CD4-positive, alpha-beta T cell treated with Interleukin-2 at 100 ng/mL for 4 hours (primary cell): ENCODE measurements at places on chromosomes 4 and X.

DNA sequence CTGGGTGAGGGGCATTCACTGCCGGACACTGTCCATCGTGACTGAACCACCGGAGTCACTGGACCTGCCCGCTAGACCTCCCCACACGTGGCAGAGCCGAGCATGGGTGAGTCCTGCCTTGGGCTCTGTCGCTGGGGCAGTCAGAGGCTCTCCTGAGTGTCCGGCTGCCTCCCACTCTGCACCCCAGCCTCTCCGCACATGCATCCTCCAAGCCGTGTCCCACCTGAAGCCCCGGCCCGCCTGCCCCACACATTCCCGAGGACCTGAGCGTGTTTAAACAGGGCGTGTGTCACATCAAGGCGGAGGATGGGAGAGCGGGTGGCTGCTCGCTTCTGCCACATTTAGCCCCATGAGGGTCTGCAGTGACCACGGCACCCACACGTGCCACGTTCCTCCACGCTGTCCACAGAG lies 4.7 kb downstream of the CPLX1 start:
- no peak for DNase-seq

GRCh38 chrX:22652596-22652995 lies 347.2 kb upstream of the DDX53 start:
- no peak for DNase-seq

DNA sequence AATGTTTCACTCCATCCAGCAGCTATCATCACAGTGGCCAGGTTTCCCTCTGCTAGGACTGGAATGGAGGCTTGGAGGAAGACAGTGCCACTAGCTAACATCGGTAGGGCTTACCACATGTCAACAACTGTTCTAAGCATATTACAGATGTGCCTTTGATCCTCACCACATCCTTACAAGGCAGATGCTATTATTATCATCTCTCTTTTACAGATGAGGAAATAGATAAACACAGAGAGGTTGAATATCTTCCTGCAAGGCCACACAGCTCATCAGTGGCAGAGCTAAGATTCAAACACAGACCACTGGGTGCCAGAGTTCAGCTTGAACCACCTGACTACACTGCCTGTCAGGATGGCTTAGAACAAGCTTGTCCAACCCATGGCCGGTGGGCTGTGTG lies 47.4 kb downstream of the MAMLD1 start:
- DNase-seq, result peak; percentile 29

DNA sequence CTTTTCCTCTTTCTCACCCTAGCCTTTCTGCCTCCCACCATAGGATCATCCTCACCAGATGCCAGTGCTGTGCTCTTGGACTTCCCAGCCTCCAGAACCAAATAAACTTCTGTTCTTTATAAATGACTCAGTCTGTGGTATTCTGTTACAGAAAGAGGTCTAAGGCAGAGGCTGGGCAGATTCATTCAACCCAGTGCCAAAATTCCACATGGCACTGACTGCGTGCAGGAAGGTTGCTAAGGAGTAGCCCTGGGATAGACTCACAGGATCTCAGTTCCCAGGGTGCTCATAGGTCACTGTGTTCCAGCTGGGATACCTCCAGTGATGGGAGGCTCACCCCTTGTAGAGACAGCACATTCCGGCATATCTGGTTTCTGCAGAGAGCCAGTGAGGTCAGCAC lies 22.0 kb downstream of the SORCS2 start:
- DNase-seq, result no peak

GRCh38 chr4:47907089-47907646 lies 7.2 kb downstream of the NFXL1 start:
- DNase-seq, result no peak

GRCh38 chrX:151754047-151754429 lies 19.5 kb downstream of the CNGA2 start:
- DNase-seq, result no peak

GRCh38 chr4:15794905-15795304 lies 16.8 kb downstream of the CD38 start:
- DNase-seq, result no peak

- DNase-seq, result no peak
Observed at GRCh38 chr4:72194453-72194852, 162.7 kb downstream of the NPFFR2 start.

GRCh38 chr4:88442689-88443191 lies 14.2 kb upstream of the HERC5 start:
- DNase-seq, result no peak

DNA sequence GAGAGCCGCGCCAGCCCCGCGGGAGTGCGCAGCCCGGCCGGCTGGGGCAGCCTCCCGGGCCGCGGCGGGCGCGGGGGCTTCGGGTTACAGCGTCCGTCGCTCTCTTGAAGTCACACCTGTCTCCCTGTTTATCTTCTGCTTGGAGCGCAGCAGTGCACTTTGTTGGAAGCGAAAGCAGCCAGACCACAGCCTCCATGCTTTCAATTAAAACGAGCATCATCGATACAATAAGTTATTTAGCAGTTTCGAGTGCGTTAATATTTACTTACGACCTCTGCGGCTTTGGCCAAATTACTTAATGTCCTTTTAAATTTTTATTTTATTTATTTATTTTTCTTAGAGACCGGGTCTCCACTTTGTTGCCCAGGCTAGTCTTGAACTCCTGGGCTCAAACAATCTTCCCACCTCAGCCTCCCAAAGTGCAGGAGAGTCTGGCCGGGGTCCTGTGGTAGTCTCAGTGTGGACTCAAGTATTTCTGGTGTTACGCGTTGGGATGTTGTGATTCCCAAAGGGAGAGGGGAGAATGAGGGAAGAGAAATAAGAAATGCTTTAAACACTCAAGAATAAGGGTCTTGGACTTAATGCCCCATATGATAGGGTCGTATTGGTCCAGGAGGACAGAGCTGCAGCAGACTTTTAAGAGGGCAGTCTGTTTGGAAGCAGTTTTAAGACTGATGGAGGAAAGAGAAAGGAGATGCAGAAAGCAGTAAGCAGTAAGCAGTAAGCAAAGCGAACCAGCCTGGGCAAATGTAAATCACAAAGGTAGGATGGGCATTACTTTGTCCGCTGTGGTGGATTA lies 504 bp upstream of the PDLIM3 start:
- no peak for DNase-seq

GRCh38 chr4:5815641-5816040 lies 77.2 kb downstream of the CRMP1 start:
- DNase-seq, result no peak

DNA sequence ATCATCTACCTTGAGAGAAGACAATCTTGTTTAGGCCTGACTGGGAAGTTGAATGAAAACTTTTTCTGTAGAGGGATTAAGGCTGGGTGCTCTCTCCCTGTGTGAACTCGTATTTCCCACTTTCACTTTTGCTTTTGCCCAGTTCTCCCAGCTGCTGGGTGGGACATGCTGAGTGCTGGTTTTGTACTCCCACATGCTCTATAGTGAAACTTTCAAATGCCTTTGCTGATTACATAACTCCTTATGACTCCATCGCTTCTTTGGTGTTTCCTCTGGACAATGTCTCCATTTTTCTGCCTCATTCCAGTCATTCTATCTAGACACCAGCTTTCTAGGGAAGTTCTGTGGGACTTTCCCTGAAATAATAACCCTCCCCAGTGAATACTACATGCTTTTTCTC lies 100.5 kb downstream of the CLNK start:
- no peak for DNase-seq

DNA sequence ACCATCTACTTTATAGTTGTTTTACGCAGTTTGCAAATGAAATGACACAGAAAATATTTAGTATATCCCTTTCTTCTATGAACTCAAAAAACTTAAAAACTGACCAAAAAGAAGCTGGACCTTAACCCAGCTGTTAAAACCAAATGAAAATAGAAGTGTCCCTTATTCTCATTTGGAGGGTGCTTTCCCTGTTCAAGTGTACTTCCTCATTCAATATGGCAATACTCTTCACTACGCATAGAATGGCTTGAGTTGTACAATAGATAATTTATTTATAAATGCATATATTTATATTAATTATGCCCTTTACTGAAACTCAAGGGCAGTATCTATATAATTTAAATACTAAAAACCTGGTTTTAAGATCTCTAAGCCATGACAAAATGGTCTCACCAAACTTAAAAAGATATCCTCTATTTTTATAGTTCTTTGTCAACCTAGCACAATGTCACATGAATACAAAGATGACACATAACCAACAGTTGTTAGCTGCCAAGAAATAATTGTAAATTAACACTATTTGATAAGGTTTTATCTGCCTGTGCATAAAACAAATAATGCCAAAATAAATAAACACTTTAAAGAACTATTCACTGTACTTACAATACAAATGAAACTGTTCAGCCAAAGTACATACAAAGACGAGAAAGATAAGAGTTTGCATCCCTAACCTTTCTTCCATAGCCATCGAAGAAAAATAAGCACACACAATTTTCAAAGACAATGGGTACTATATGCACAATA lies 25.2 kb downstream of the YTHDC1 start:
- DNase-seq, result no peak

- no peak for DNase-seq
Observed at GRCh38 chrX:133709501-133709900, 275.9 kb downstream of the GPC3 start.

DNA sequence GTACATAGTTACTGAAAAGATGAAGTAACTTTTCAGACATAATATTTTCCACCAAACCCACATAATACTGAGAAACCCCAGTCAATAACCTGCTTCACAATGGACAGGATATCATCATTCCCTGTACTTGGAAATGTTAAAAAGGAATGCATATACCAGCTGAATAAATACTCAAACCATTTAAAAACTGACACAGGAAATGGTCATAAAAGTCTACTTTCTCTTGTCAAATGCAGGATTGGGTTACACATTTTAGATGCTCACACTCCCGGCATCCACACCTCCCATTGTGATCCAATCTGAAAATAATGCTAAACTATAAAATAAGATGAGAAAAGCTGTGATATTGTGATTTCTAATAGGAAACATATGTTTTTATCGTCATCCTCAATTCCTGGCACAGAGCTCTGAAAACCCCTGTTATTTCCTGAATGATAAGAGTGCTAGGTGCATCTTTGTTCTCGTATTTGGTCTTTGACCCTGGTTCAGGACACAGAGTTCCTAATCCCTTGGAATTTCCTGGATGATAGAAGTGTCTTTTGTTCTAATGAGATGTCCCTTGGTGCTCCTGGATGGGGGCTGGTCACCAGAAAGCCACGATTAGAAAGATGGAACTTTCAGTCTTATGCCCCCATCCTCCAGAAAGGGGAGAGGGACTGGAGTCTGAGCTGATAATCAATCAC lies 821.3 kb downstream of the TRIML1 start:
- DNase-seq, result no peak

DNA sequence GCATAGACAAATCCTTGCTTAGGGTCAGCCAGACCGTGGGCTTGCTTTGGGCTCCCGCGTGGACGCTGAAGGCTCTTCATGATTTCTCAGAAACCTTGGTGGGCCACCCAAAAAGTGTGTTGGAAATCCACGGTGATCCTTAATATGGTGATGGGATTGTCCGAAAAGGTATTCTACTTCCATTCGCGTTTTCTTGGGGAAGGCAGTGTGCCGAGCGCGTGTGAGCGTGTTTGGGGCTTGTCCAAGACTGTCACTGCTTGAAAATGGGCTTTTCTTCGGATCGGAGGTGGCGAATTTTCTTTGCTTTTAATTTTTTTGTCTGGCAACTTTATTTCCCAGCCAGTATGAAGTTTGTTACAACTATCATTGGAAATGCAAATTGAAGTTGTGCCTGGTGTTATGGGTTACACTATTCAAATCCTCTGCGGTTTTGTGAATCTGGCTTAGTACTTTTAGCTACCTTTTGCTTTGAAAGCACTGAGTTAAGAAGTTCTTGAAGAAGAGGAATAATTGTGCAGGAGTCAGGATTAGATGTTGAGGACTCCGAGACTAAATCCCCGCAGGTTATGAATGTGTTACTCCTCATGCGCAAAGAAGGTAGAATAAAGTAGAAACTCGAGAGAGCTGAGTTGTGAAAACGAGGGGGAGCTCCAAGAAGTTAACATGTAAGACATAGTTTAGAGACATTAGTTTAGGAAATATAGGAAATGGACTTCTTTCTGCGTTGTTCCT lies 3.2 kb downstream of the SPRY1 start:
- DNase-seq, result no peak

DNA sequence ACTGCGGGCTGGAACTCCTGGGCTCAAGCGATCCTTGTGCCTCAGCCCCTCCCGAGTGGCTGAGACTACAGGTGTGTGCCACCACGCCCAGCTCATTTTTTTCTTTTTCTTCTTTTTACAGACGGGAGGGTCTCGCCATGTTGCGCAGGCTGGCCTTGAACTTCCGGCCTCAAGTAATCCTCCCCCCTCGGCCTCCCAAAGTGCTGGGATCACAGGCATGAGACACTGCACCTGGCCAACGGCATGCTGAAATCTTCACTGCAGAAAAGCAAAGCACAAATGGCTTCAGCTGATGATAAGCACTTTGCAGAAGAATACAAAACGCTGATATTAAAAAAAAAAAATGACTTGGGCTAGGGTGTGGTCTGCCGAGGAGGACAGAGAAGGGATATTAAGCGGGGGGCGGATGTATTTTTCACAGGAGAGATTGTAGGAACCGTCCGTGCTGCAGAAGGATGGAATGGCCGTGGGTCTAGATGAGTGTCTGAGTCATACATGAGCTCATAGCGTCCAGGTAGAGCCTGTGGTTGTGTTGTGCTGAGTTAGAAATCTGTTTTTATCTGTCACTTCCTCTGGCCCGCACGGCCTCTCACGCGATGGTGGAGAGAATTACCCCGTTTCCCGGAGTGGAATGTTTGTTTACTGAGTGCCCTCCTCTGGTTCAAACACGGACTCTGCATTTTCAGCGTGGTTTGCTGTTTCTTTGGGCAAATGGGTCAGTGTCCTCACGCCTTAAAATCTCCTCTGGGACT lies 8.5 kb upstream of the AKAP17A start:
- DNase-seq, result peak; percentile 79

DNA sequence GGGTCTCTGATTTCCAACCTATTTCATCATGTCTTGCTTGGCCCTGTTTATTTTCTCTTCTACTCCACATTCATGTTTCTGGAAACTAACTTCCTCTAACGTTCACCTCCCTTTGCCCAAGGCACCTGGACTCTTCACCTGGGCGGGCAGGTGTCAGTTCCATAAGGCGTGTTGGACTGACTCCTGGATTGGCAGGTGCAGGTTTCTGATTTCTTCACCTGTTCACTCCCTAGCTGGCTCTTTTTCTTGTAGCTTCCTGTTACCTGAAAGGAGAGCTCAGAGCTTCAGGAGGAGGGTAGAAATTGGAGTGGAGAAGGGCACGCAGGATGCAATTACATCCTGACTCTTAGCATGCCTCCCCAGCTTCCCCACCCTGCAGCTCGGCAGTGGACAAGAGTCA lies 350.8 kb upstream of the KLF3 start:
- no peak for DNase-seq

DNA sequence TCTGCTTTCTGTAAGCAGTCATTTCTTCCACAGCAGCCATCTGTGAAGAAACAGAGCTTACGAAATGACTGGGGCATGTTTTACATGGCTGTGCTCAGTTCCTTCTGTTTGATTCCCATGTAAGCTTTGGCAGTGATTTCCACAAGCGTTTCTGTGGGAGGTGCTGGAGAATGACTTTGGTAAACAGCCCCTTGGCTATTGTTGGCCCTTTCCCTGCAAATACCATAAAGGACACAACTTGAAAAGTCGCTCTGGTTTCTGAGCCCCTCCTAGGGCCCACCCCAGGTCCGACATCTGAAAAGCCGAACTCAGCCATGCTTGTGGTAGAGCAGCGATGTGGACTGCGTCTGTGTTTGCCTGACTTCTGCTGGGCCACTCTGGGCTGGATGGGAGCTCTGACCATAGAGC lies 3.7 kb downstream of the LIMCH1 start:
- no peak for DNase-seq

GRCh38 chrX:49949961-49950360 lies 27.6 kb downstream of the CLCN5 start:
- DNase-seq, result no peak
